ENCODE measurements at places on chromosomes 2 and 18.

DNA sequence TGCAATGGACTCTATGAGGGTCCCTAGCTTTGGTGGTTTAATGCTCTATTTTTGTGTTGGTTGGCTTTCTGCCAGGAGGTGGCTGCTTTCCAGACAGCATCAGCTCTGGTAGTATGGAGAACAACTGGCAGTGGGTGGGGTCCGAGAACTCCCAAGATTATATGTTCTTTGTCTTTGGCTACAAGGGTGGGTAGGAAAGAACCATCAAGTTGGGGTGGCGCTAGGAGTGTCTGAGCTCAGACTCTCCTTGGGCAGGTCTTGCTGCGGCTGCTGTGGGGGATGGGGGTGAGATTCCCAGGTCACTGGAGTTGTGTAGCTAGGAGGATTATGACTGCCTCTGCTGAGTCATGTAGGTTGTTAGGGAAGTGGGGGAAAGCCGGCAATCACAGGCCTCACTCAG lies 976.1 kb upstream of the GYPC start:
- no peak for DNase-seq

- no peak for DNase-seq
Observed at GRCh38 chr2:129702416-129703176, 276.9 kb upstream of the RAB6C start.

DNA sequence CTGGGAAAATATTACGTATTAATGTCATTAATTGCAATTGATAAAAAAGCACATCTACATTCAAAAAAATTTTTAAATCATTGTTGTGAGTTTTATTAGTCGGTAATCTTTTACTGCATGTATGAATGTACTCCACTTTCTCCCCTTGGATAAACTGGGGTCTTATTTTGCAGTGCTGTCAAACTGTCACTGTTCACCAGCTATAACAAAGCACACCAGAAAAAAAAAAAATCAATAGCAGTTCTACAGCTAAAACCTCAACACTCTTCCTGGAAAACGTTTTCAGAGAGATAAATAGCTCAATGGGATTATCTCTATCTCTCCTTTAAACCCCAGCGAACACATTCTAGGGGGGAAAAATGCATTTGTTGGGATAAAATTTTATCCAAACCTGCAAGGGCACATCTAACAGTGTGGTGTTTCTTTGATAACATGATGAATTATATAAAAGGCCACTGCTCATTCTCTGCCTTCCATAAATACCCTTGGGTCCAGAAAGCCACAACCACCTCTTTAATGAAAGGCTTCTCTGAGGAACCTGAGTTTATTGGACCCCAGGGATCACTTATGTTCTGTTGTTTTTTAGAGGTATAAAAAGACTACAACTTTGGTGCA lies 219.9 kb downstream of the CDH20 start:
- DNase-seq = no peak

DNA sequence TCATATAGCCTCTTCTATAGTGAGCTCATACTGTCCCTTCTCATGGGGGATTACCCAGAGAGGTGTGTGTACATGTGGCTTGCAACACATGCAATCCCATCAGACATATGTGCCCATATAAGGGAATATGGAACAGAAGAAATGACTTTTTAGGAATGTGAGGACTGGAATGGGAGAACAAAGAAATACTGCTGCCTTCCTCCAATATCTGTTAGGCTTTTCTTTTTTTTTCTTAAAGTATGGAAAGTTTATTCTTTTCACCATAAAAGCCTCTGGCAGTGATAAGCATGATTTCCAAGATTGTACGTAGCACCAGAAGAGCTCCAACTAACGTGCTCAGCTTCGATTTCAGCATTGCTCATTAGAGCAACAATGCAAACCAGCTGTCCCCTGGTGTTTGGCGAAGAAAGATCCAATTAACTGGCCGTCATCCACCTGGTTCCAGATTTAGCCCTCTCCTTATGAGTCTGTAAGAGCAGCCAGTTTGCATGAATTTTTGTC lies 113.6 kb downstream of the ADCYAP1 start:
- DNase-seq = peak; percentile 67

DNA sequence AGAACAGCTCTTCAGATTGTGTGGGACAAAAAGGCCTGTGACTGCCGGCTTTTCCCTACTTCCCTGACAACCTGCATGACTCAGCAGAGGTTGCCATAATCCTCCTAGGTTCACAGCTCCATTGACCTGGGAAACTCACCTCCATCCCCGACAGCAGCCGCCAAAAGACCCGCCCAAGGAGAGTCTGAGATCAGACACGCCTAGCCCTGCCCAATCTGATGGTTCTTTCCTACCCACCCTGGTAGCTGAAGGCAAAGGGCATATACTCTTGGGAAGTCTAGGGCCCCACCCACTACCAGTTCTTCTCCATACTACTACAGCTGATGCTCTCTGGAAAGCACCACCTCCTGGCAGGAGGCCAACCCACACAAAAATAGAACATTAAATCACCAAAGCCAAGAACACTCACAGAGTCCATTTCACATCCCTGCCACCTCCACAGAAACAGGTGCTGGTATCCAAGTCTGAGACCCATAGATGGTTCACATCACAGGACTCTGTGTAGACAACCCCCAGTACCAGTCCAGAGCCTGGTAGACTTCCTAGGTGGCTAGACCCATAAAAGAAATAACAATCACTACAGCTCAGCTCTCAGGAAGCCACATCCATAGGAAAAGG lies 140.6 kb downstream of the NETO1 start:
- DNase-seq = no peak

GRCh38 chr2:162063899-162064298 lies 10.1 kb downstream of the DPP4 start:
- DNase-seq = no peak

- DNase-seq = peak; percentile 7
Observed at GRCh38 chr2:127857265-127857808, 618 bp downstream of the POLR2D start.

- no peak for DNase-seq
Observed at GRCh38 chr2:66582104-66582986, 147.4 kb downstream of the MEIS1 start.

All from fibroblast of mammary gland (primary cell).